Tibial nerve (tissue), 4 donors: ENCODE measurements at places on chromosomes 3 and 15. TPM values are rescaled to one million over a fixed set of nuclear protein-coding genes. Genes with fewer than 3 reads are reported as not detected.

DNA sequence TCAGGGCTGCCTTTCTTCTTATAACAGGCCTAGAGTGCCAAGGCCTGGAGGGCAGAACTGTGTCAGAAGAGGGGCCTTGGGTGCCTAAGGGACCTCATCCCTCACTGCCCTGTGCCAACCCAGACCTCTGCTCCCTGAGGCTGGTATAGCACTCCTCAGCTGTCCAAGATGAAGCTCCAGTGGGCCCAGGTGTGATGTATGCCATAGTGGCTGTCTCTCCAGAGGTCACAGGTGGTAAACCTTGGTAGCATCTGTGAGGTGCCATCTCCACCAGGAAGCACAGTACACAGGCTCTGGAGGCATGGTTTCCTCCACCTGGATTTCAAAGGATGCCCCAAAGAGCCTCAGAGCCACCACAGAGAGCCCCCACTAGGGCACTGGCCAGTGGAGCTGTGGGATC lies 12.3 kb upstream of the KLHL40 start:
- H3K4me1 ChIP-seq: peaks cover 1% of the 10 kb centered on the region
- H3K36me3 ChIP-seq: no peaks in the 10 kb centered on the region
- no peak for DNase-seq
- H3K4me3 ChIP-seq: no peak overlapping the region
- no peaks in the 10 kb centered on the region for H3K27me3 ChIP-seq

DNA sequence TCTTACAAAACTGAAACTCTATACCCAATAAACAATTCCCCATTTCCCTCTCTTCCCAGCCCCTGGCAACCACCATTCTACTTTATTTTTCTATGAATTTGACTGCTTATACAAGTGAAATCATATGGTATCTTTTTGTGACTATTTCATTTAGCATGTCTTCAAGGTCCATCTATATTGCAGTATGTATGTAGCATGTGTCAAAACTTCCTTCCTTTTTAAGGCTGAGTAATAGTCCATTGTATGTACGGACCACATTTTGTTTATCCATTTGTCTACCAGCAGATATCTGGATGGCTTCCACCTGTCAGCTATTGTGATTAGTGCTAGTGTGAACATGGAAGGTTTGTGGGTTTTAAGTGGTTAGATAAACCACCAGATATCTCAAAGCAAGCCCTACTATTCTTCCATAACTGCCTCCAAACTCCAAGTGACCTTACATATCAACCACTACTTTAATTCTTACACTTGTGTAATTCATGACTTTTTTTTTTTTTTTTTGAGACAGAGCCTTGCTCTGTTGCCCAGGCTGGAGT lies 134.7 kb downstream of the TMCC1 start:
- no peak overlapping the region for H3K27ac ChIP-seq
- H3K36me3 ChIP-seq: no peaks in the 10 kb centered on the region
- no peak for DNase-seq

GRCh38 chr15:64693134-64693533 lies 82.3 kb downstream of the RBPMS2 start:
- no peak overlapping the region for H3K4me3 ChIP-seq
- peaks cover 85% of the 10 kb centered on the region for H3K4me1 ChIP-seq
- H3K27me3 ChIP-seq: no peaks in the 10 kb centered on the region
- peaks cover 4% of the 10 kb centered on the region for H3K36me3 ChIP-seq
- peak overlapping the region; percentile 77 for H3K27ac ChIP-seq

DNA sequence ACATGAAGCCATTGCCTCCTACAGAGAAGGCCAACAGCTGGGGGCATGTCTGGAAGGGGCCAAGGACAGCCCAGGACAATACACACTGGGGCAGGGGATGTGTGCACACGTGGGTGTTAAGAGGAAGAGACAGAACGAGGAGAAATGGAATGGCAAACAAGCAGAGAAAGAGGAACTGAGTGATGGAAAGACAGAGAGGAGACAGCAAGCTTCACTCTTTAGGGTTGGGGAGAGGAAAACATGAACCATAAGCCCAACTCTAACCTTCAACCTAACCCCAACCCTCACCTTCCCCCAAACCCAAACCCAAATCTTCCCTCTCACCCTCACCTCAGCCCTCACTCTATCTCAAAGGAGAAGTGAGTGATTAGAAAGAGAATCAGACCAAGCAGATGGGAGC lies 11.9 kb upstream of the PARL start:
- no peak overlapping the region for H3K4me3 ChIP-seq
- H3K27ac ChIP-seq: no peak overlapping the region
- no peak for DNase-seq
- no peaks in the 10 kb centered on the region for H3K4me1 ChIP-seq
- no peaks in the 10 kb centered on the region for H3K36me3 ChIP-seq
- H3K27me3 ChIP-seq: no peaks in the 10 kb centered on the region

DNA sequence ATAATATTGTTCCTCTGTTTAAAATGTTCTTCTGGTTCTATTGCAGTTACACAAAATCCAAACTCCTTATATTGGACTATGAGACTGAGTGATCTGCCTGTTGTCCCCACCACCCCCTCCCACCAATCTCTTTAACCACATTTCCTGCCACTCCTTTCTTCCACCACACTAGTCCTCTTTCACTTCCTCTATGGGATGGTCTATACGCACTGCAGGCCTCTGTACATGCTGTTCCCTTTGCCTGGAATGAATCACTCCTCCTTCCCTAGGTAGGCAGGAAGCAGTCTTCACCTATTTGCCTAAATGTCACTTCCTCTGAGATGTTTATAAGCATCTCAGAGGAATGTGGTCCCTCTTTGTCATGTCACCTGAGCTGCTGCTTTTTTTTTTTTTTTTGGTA lies 4.0 kb downstream of the MAP2K1 start:
- no peaks in the 10 kb centered on the region for H3K27me3 ChIP-seq
- H3K27ac ChIP-seq: no peak overlapping the region
- H3K4me1 ChIP-seq: peaks cover 13% of the 10 kb centered on the region

GRCh38 chr15:91099616-91099994 lies 452 bp upstream of the SV2B start:
- DNase-seq: peak; percentile 21
- H3K4me3 ChIP-seq: peak overlapping the region; percentile 51
- H3K27ac ChIP-seq: peak overlapping the region; percentile 63
- peaks cover 25% of the 10 kb centered on the region for H3K27me3 ChIP-seq
- H3K36me3 ChIP-seq: no peaks in the 10 kb centered on the region
- H3K4me1 ChIP-seq: peaks cover 6% of the 10 kb centered on the region

DNA sequence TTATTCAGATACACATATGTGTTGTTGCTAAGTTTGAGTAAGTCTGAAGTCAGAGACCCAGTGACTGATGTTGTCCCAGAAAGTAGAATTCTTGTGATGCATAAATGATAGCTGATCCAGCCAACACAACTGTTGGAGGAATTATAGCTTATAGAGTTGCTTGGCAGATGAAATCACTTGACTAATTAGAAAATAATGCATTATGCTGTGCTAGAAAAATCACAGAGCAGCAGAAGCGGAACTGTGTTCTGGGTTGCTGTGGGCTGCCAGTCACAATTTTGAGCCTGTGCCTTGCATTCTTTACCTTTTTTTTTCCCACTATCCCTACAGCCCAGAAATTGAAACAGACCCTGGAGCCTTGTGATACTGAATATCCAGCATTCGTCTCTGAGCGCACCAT lies 90.0 kb upstream of the LRTM1 start:
- no peaks in the 10 kb centered on the region for H3K36me3 ChIP-seq
- H3K27ac ChIP-seq: no peak overlapping the region
- no peaks in the 10 kb centered on the region for H3K27me3 ChIP-seq
- no peaks in the 10 kb centered on the region for H3K4me1 ChIP-seq

- H3K4me1 ChIP-seq: no peaks in the 10 kb centered on the region
- no peaks in the 10 kb centered on the region for H3K27me3 ChIP-seq
- no peaks in the 10 kb centered on the region for H3K36me3 ChIP-seq
- no peak overlapping the region for H3K4me3 ChIP-seq
These were observed 140.6 kb upstream of the PRICKLE2 start for GRCh38 chr3:64365877-64366276.

Gene GOLGA8R
- 3.1 TPM for total RNA-seq

Gene CCK
- not detected for total RNA-seq
